Stimulated activated naive B cell treated with anti-CD40 and anti-IgM and Interleukin-4, amounts not matched to agents 10 μg/mL and 1 μg/mL and 100 μg/mL, for 72 hours (primary cell): ENCODE measurements at places on chromosomes 4 and X.

DNA sequence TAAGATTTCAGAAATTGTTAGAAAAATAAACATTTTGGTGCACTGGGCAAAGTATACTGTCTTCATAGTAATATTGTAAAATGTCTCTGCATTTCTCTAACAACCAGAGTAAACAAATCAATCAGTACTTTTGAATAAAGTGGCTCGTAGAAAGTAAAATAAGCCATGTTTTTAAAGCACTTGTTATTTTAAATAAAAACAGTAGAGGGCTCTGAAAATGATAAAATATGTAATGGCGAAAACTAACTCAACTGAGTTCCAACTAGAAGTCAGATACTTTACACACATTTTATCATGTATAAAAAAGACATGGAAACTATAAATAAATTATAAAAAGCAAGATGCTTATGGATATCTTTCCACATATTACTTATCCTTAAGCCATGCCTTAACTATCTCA lies 1134.4 kb downstream of the PDHA2 start:
- DNase-seq = no peak

DNA sequence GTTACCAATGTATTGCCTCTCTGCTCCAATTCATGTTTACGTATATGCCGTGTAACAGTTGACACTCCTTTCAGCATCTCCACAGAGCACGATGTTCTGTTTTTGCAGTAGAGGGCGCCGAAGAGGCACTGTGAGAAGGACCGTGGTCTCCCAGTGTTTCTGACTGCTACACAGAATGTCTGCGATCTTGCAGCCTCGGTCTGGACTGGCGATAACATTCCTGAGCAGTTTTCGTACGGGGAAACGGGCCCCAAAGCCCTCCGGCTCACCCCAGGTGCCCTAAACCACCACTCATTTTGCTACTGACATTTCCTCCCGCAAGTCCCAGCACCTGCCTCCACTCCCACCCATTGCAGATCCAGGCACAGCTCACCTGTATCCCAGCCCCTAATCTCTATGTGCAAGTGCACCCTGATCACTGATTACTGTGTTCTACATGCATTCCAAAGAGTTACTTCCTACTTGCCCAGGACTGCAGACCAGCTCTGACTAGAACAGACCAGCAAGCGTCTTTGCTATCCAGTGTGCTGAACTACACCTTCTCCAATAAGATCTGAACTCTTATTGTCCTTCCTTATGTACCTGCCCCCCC lies 12.4 kb upstream of the NFXL1 start:
- no peak for DNase-seq

DNA sequence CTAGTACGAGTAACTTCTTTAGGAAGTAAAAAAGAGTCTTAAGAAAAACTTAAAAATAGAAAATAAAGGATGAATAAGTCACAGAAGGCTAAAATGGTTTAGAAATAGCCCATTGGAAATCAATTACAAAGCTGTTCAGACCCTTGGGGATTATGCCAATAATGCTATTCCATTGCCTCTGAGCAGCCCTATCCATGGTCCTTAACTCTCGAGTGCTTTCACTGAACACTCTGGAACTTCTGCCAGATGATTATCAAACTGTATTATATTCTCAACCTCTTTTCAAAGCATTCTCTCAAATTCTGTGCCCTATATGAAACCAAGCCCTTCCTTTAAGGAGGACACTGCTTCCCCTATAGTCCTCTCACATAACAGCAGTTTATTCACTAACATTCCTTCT lies 17.0 kb downstream of the SLC9B1 start:
- DNase-seq = no peak

DNA sequence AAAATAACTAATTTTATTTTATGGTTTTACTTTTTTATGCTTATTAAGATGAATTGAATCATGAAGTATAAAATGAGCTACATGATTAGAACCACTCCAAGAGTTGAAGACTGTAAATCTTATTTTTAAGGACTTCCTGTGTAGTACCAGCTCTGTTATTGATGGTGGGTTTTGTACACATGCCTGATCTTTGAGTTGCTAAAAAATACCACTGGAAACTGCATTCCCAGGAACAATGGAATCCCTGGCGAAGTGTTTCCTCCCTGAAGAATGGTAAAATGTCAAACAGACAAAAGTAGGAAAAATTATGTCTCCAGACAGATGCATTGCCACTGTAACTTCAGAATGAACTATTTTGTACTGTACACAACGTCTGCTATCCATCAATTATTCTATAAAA lies 935.4 kb upstream of the TENM3 start:
- DNase-seq = no peak

GRCh38 chr4:54986095-54986846 lies 139.1 kb downstream of the KDR start:
- DNase-seq = no peak

- DNase-seq = peak; percentile 6
Observed at GRCh38 chr4:180057891-180058671, 2185.1 kb upstream of the TENM3 start.

GRCh38 chr4:185395238-185395955 lies at the start of gene LRP2BP:
Gene LRP2BP, minus strand, starts transcription at chr4:185395924. Its CDS starts 17,738 bp downstream, at chr4:185378186.
- DNase-seq = no peak

- DNase-seq = no peak
Observed at GRCh38 chr4:113760094-113760794, 1.3 kb downstream of the CAMK2D start.

DNA sequence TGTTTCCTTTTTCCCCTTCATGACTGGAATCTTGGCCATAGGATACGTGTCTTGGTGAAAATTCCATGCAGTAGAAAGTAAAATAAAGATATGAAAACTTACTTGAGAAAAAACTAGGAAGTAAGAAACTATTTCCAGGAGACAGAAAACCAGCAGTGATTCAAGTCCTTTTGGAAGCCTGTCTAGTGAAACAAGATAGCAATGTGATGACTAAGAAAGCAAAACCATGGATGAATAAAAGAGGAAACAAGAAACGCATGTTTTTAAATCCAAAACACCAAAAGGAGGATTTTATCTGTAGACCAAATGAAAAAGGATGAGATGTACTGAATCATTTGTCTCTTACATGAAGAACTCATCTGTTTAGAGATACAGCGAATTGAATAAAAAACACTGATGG lies 1430.0 kb downstream of the ARAP2 start:
- DNase-seq = no peak

DNA sequence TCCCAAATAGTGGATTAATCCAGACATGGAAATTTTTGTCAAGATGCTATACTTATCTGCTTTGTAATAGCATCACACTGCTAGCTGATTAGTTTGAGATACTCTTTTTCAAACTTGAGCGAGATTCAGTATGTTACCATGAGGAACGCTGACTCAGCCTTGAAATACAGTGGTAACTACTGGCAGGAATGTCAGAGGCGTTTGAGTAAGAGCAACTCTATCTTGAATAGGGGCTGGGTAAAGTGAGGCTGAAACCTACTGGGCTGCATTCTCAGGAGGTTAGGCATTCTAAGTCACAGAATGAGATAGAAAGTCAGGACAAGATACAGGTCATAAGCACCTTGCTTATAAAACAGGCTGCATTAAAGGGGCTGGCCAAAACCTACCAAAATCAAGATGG lies 2519.6 kb downstream of the ARAP2 start:
- DNase-seq = no peak

DNA sequence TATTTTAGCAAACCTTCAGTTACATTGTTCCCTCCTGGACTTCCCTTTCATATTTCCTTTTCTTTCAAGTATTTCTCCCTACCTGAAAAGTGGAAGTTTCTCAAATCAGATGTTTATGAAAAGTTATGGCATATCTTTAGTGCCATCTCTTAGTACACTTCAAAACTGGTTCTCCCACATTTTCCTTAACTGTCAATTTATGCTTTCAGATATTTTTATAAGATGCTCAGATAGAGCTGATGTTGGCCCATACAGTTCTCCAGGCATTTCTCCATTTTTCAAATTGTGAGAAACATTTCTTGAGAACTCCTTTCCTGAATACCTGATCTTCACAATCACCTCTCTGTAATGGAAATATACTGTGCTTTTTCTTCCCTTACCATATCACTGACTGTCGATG lies 32.5 kb upstream of the AP1AR start:
- DNase-seq = no peak

DNA sequence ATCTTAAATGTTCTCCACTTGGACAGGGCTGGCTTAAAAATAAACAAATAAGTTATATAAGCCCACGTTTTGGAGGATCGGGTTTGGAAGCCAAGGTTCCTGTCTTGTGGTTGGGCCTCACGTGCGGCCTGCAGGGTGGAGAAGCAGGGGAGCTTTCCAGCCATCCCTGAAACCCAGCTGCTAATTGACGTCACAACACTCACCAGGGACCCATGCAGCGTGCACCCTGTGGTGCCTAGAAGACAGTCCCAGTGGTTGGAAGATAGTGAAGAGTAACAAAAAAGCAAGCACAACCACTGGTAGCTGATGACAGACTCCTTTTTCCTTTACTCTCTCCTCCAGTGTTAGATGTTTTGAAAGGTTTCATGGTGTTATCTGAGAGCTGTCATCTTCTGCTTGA lies 142.0 kb upstream of the RBPJ start:
- DNase-seq = no peak
